ENCODE measurements at places on chromosomes 2 and 18.

DNA sequence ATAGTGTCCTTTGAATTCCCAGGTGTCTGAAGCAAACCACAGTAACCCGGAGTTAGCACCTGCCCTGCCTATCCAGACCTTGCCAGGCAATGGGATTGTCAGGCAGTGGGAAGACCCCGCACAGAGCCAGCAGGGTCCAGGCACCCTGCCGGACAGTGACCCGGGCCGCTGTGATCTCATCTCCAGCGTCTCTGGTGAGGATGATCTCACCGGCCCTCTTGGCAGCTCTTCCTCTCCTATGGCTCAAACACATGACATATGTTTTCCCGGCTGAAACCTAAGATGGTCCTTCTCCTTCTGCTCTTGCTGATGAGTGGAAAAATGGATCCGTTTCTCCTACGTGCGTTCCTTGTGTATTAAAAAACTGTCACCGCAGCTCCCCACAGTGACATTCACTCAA lies 75.1 kb downstream of the ACOXL start:
- peak; percentile 4 for DNase-seq

DNA sequence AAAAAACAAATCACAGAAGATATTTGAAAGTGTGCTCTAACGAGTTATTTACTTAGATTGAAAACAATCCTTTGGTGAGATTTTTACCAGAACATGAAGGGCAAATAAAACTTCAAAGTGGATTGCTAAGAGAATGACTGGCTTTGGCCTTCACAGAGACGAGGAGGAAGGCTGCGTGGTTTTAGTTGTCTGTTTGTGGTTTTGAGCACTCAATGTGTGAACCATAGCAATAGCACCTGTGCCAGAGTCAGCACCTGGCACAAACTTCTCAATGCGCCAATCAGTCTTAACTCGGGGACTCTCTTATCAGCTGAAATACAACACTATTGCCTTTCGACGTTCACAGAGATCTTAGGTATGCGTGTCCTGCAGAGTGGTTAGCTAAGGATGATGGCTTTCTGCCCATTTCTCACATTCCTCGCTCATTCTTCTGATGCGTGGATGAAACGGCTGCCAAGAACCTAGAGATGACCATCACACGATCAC lies 70.0 kb downstream of the MBP start:
- no peak for DNase-seq

- DNase-seq, result no peak
Observed at GRCh38 chr2:208350610-208351009, 56.0 kb upstream of the PTH2R start.

- DNase-seq, result no peak
Observed at GRCh38 chr2:8985561-8986326, 17.7 kb downstream of the MBOAT2 start.

DNA sequence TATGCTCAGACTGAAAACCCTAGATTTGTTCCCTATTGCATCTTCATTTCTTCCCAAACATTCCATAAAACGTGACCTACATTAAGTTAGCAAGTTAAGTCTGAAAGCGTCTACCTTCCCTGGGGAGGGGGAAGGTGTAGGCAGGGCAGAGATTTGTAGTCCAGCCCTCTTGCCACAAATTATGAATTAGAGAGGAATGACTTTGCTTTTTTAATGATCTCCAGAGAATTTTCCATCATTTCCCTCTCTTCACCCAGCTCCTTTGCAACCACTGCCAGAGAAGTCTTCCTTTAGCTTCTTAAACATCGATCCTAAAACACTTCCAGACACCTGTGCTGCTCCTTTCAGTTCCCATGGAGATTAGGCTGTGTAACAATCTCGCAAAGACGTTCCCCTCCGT lies 1.2 kb downstream of the C2orf76 start:
- no peak for DNase-seq

All from suppressor macrophage treated with lipopolysaccharide for 1 hour (primary cell).